H1 (cell line): ENCODE measurements at places on chromosomes 12 and 14. TPM values are rescaled to one million over a fixed set of nuclear protein-coding genes. Genes with fewer than 3 reads are reported as not detected.

DNA sequence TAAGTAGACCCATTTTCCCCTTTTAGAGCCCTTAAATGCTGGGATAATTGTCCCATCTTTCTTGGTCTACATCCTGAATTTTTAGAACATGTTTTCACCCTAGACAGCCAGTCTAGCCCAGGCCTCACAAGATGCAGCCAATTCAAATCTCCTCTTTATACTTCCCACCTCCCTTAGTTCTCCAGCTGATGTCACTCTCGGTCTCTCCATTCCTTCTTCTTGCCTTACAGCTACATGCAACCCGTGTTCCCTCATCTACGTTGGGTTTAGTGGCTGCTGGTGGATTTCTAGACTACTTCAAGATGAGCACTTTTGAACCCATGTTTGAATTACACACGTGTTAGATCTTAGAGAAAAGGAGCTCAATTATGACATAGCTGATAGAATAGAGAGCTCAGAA is 132.0 kb downstream of the PPM1H start:
- no peak overlapping the region for H3K4me3 ChIP-seq
- no peak for DNase-seq
- no peak overlapping the region for H3K27ac ChIP-seq
- H3K27me3 ChIP-seq = no peaks in the 10 kb centered on the region
- H3K4me1 ChIP-seq = no peaks in the 10 kb centered on the region; the same call in 1 of the 2 replicates

The CTSG gene
- polyA plus RNA-seq = not detected in 2 replicates

The TM7SF3 gene
- polyA plus RNA-seq = 61.3 and 77.2 TPM in 2 replicates

The DPPA3 gene
- 0.11 and 0.30 TPM in 2 replicates for polyA plus RNA-seq

The CMA1 gene
- not detected in 2 replicates for polyA plus RNA-seq
